SJSA1 (cell line): ENCODE measurements at places on chromosomes 4 and X.

- no peak for DNase-seq
Measured at GRCh38 chrX:38249965-38250364, 29.3 kb upstream of the SRPX start.

- no peak for DNase-seq
Measured at GRCh38 chrX:151736685-151737084, 2.1 kb downstream of the CNGA2 start.

- DNase-seq, result no peak
Measured at GRCh38 chrX:57929373-57929772, 19.1 kb upstream of the ZXDA start.

- DNase-seq, result no peak
Measured at GRCh38 chr4:57410331-57411052, 300.3 kb upstream of the IGFBP7 start.

GRCh38 chrX:37060999-37061398 is 52.8 kb downstream of the FAM47C start:
- peak; percentile 4 for DNase-seq

- DNase-seq, result no peak
Measured at GRCh38 chr4:14237911-14238310, 610.4 kb upstream of the BOD1L1 start.

- DNase-seq, result no peak
Measured at GRCh38 chrX:112670977-112671376, 8.8 kb downstream of the LHFPL1 start.

GRCh38 chr4:89109841-89110540 is 1.3 kb upstream of the TIGD2 start:
- no peak for DNase-seq

- DNase-seq, result no peak
Measured at GRCh38 chr4:9800848-9801247, 19.4 kb downstream of the DRD5 start.

GRCh38 chr4:41744572-41745291 is 3.8 kb downstream of the PHOX2B start:
- DNase-seq, result no peak

DNA sequence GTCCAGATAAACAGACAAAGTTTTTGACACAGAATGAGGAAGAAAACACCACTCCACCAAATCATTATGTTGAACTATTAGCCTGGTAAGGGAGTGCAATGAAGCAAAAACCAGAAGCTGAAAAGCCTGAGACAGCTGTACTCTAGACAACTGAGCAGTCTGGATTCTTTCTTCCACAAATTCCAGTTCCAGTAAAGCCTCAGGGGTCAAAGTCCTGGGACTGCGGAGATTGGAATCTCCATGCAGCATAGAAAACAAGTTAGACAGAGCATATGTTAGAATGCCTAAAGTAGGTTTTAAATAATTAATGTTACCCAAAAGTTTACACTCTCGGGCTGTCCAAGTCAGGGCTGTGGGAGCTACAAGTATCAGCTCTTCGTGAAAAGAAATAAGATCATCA is 263.2 kb downstream of the TECRL start:
- no peak for DNase-seq

DNA sequence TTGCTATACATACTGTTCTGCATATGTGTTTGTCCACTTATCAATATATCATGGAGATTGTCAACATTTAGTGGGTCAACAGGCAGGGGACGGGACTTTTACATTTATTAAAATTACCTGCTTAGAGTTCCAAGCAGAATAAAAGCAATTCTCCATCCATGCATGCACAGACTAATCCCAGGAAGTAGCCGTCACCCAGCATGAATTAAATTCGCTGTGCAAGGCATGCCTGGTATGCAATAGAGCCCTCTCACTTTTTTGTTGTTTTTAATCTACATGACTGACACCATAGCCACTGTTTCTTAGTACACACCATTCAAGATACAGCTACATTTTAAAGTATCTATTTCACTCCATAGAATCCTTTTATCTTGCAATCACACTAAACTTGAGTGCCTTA is 108.9 kb downstream of the USP46 start:
- DNase-seq, result no peak

DNA sequence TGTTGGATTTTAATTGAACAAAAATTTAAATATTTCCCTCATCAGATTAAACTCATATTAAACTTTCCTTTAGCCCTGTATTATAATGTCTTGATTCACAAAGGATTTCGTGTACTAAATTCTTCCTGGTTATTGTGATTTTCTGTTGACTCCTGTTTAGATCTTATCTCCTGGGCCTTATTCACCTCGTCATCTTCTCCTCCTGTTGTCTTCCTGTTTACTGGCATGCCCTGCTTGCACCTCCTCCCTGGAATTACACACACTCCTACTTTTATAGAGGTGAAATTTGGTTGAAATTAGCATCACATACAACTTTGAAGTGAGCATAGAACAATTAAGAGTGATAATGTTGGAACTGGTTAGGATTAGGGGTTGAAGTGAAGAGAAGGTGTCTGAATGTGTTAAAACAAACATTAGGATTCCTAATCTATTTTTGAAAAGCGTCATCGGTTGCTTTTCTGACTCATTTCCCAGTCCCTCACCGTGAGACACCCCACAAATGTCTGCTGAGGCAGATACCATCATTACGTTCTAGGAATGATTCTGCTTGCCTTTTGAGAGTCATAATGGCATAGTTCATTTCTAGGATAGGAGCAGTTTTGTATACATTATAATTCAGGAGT is 32.5 kb downstream of the TLL1 start:
- DNase-seq, result no peak

GRCh38 chr4:174317531-174317930 is 33.8 kb downstream of the CEP44 start:
- DNase-seq, result no peak

DNA sequence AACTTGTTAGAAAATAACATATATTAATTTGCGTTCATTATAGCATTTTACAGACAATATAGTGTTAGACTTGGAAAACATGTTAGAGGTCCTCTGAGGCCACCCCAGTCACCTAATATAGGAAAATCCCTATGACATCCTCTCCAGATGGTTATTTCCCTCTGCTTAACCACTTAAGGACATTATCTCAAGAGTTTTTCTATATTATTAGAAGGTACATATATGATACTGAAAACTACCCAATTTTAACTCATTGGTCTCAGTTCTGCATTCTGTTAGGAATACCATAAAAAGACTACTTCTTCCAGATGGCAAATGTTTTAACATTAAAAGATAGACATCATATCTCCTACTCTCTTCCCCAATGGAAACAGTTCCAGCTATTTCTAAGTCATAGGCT is 21.4 kb downstream of the PTPN13 start:
- DNase-seq, result no peak

GRCh38 chrX:48591255-48591791 is 6.0 kb upstream of the WDR13 start:
- DNase-seq, result peak; percentile 65

DNA sequence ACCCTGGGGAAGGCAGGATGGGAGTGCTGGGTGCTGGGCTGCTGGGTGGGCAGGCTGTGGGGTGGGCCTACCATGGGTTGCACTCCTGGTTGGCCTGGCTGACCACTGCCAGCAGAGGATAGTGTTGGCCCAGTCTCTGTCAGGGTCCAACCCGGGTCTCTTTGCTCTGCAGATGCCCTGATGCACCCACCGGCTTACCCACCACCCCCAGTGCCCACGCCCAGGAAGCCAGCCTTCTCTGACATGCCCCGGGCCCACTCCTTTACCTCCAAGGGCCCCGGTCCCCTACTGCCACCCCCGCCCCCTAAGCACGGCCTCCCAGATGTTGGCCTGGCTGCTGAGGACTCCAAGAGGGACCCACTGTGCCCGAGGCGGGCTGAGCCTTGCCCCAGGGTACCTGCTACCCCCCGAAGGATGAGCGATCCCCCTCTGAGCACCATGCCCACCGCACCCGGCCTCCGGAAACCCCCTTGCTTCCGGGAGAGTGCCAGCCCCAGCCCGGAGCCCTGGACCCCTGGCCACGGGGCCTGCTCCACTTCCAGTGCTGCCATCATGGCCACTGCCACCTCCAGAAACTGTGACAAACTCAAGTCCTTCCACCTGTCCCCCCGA is 14.2 kb upstream of the ADD1 start:
- no peak for DNase-seq

- no peak for DNase-seq
Measured at GRCh38 chr4:124135409-124135813, 577.1 kb downstream of the ANKRD50 start.

DNA sequence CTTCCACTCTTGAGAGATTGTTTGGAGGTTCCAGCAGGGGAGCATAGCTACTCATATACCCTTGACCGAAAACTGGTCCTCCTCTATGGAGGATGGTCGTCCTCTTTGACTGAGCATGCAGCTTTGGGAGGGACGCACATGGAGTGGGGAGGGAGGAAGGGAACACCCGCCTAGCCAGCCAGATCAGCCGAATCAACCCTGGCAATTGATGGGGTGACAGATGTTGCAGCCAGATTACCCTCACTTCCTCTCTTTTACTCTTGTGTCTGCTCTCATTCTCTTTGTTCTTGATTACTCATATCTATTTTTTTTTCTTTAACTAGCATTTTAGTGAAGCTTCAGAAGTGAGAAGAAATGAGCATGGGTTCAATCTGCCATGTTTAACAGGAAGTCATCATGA is 19.6 kb downstream of the MGST2 start:
- no peak for DNase-seq

GRCh38 chr4:165378398-165378744 is 437 bp upstream of the CPE start:
- no peak for DNase-seq

DNA sequence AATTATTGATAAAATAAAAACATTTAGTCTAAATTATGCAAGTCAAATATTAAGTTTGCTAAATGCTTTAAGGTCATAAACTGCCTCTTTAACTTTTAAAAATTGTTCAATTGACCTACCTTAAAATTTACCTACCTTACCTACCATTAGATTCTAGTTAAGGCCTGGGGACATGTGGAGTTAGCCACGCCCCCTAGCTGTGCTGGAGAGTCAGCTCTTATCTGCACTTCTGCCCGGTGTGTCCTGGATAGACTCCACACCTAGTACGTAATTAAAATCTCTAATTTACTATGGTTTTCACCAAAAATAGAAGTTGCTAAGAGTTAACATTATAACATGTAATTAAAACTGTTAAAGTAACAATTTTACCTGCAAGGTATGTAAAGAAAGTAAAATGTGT is 22.7 kb downstream of the TENM3 start:
- no peak for DNase-seq

- no peak for DNase-seq
Measured at GRCh38 chrX:153454901-153455550, 9.2 kb upstream of the TREX2 start.

DNA sequence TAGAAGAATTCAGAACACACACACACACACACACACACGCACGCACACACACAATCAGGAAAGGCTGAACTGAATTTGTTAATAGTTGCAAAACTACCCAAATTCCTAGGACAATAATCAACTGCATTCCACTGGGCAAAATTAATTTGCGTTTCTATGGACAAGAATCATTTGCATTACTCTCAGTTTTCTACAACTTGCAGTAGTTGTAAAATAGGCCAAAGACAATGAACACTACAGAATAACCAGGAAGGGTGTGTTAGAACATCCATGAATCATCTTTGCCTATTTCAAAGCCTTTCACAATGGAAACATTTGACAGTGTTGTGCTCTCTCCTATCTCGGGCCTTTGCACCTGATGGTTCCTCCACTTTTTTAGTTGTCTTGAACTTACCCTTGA is 77.1 kb upstream of the IGFBP7 start:
- no peak for DNase-seq

DNA sequence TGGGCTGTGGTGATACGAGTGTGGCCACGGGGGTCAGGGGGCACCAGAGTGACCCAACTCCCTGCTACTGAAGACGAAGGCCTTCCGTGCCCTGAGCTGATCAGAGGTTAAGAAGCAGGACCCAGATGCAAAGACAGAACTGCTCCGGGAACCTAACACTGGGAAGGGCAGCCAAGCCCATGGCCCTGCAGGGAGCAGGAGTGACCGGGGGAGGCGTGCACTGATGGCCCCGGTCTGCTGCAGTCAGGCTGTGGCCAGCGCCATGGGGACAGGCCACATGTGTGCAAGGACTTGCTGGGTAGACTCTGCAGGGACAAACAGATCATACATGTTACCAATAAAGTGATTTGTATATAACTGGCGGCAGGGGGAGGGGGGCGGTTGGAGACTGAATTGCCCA is 74.6 kb downstream of the ACOX3 start:
- no peak for DNase-seq

DNA sequence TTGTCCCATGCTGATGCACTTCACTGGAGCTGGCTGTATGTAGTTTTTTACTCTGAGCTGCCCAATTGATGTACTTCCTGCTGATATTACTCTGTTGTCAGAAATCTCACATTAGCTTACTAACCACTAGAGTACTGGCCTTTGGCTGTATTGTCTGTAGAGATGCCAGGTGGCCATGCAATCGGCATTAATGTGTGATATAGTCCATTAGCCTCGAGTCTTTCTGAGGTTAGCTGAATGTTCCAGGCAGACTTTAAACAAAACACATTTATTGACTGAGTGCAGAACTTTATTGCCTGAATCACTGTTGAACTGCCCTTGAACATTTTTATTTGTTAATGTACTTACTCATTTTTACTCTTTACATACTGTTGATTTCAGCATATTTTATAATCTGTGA is 335.2 kb downstream of the PCDH10 start:
- DNase-seq, result no peak

DNA sequence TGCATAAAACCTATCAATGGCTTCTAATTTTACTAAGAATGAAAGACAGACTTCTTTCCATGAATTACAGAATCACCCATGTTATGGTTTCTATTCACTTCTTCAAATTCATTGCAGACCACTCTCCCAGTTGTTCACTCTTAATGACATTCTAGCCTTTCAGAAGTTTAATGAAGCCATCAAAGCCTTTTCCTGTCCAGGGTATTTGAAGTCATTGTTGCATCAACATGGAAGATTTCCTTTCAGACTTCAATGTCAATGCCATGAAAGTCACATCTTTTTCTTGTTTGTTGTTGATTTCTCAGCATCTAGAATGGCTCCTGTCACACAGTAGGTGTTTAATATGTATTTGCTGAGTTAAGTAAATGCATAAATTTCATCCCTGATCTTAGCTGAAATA is 48.1 kb upstream of the ARSJ start:
- DNase-seq, result no peak

DNA sequence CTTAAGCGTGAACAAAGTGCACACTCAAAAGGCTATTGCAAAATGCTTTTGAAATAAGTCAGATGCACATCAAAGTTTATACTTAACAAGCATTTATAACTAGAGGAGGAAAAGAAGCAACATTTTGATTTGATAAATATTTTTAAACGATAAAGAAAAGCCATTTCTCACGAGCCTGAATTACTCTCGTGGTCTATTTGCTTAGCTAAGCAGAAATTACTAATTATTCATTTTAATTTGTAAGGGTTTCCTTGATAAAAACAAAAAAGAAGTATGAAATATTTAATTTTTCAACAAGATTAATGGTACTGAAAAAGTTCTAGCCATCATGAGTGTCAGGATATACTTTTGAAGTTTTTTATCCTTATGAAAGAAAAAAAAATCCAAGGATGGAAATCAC is 78.2 kb downstream of the UNC5C start:
- DNase-seq, result no peak
